ENCODE measurements at places on chromosomes 7 and 10. TPM values are rescaled to one million over a fixed set of nuclear protein-coding genes. Genes with fewer than 3 reads are reported as not detected.

- ATAC-seq = no peak
Measured at GRCh38 chr7:115116773-115117715, 195.2 kb downstream of the MDFIC start.

GRCh38 chr7:71009636-71010035 is 122.3 kb upstream of the GALNT17 start:
- no peak for ATAC-seq

DNA sequence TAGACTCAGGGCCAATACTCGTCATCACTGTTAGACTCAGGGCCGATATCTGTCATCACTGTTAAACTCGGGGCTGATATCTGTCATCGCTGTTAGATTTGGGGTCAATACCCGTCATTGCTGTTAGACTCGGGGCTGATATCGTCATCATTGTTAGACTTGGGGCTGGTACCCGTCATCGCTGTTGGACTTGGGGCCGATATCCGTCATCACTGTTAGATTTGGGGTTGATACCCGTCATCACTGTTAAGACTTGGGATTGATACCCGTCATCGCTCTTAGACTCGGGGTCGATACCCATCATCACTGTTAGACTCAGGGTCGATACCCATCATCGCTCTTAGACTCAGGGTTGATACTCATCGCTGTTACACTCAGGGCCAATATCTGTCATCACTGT is 56.5 kb downstream of the BEND7 start:
- no peak for ATAC-seq

DNA sequence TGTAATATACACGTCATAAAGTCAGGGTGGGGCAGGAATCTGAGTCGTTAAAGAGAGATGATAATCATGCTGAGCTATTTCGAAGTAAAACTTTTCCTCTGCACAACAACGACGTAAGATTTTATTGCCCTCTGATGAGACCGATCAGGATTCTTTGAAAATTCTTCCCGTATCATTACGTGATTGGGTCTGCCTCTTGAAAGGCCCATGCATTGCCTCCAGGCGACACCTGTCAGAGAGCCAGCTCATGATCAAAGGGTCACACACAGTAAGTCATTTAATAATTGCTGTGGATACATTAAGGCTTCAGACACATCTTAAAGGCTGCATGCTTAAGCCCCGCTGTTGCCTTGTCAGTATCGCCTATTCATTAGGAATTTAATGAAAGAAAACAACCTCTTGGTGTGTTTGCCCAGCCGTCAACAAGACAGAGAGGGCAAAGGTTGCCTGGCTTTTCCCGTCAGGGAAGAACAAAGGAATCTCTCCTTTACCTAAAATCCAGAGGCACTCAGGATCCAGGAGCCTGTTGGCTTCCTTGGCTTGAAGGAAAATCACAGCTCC is 189.0 kb upstream of the SH2B2 start:
- ATAC-seq = no peak

DNA sequence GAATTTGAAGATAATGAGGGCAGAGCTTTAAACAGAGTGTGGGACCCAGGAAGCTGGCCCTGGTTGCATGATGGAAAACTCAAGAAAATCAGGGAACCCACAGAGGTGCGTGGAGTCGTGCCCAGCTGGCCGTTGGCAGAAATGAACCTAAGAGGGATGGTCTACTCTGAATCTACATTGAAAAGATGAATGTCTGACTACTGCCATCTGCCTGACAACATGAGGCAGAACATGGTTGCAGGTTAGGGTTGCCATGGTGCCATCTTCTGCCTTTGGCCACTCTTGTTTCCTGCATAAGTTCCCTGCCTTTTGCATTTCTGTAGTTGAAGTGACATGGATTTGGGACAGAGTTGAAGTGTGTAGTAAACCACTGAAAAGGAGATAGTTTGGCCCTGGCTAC is 138.5 kb upstream of the COBL start:
- no peak for ATAC-seq

- no peak for ATAC-seq
Measured at GRCh38 chr7:2915023-2915422, 70.9 kb upstream of the GNA12 start.

DNA sequence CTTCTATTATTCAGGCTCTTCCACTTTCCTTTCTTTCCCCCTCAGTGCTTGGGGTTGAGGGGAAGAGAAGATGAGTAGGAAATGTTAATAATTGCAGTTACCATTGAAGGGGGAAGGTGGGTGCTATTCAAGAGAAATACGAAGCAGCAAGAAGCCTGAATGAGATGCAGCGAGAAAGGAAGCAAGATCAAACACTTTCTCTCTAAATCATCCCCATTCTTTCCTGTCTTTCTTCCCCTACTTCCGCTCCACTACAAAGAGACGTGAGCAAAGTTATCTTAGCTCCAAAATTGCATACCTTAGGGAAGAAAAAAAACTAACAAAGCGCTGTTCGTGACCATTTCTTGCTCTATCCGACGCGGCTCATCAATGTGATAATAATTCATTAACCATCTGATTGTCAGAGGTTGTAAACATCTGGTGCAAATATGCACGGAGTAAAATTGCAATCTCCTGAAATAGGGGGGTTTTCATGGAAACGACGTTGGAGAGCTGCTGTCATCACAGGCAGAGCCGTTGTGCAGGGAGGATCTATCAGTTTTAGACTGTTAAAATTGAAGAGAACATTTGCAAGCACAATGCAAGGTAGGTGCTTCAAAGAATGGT is 15.2 kb upstream of the PARD3 start:
- no peak for ATAC-seq

GRCh38 chr10:108445746-108446145 is 1281.2 kb upstream of the SORCS1 start:
- ATAC-seq = no peak

GRCh38 chr7:87426160-87426559 is 49.3 kb downstream of the ABCB4 start:
- no peak for ATAC-seq

DNA sequence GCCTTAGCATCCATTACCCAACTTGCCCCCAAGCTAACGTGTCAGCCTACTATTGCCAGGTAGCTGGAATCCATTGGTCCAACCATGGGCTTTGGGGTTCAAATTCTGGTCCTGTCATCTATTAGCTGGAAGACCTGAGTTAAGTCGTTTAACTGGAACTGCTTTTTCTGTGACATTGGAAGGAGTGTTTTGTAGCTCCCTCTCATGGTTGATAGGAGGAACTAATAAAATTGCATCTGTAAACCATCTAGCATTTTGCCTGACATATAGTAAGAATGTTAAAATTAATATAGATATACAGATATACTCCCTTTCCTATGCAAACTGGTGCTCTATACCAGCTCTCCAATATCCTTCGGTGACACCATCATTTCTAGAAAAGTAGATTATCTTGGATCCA is 23.8 kb upstream of the SLF2 start:
- ATAC-seq = no peak

DNA sequence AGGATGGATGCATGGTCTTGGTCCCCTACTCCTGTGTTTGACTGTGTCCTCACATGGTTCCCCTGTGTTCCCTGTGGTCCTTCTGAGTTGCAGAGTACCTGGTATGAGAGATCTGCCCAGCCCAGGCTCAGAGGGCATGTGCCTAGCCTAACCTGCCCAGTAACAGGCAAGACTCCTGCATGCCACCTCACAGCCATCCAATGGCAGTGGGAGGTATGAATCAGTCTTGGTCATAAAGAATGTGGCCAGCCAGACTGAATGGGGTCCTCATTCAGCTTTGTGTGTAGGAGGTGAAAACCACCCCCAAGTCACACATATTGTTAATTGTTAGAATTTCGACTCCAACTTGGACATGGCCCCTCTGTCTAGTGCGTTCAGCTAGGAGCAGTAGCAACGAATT is 17.2 kb upstream of the GPR158 start:
- ATAC-seq = no peak

DNA sequence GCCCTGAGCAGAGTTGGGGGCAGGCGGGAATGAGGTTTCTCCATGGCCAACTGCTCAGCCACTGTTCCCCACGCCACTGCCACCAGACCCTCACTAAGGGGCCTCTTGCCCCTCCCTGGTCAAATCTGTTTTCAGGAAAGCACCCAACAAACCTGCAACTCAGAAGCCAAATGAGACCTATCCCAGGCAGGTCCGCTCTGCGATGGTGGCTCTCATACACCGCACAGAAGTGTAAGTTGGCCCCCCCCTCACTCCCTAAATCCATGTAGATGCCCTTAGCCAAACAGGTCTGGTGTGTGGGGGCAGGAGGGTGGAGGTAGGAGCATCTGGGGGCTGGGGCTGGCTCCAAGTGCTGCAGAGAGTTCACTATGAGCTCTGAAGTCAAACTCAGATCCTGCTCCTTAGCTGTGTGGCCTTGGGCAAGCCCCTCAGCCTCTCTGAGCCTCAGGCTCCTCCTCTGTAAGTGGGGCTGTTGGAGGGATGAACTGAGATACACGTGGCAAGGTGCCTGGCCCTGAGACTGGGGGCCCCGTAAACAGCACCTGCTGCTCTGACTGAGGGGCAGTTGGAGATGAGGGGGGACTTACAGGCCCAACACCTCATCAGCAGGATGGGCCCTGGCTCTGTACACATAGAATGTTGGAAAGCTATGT is 1.1 kb downstream of the MMRN2 start:
- no peak for ATAC-seq

- ATAC-seq = no peak
Measured at GRCh38 chr7:121398246-121398645, 2.1 kb upstream of the FAM3C start.

Gene PNLIPRP1
- total RNA-seq = not detected

Gene MSMB
- not detected for total RNA-seq

Gene SEC31B
- 67.0 TPM for total RNA-seq

Gene CYP51A1
- total RNA-seq = 51.5 TPM

Gene ARMC3
- total RNA-seq = not detected

Gene HEPACAM2
- total RNA-seq = not detected
